ENCODE measurements at places on chromosomes 2 and 18. TPM values are rescaled to one million over a fixed set of nuclear protein-coding genes. Genes with fewer than 3 reads are reported as not detected.

Gene DSG4
- total RNA-seq, result not detected

Gene RNF152
- 5.4 TPM for total RNA-seq

Gene TCF23
- total RNA-seq, result not detected

Gene BCL11A
- total RNA-seq, result 3.5 TPM

Gene ZBTB7C
- total RNA-seq, result not detected

Data from GM23248 (cell line).